NCI-H1092 (cell line): ENCODE measurements at places on chromosomes 13 and 19.

- DNase-seq: no peak
Measured at GRCh38 chr19:17540174-17540573, 15.3 kb upstream of the COLGALT1 start.

GRCh38 chr19:31313291-31314030, 35.8 kb downstream of the TSHZ3 start:
- no peak for DNase-seq

DNA sequence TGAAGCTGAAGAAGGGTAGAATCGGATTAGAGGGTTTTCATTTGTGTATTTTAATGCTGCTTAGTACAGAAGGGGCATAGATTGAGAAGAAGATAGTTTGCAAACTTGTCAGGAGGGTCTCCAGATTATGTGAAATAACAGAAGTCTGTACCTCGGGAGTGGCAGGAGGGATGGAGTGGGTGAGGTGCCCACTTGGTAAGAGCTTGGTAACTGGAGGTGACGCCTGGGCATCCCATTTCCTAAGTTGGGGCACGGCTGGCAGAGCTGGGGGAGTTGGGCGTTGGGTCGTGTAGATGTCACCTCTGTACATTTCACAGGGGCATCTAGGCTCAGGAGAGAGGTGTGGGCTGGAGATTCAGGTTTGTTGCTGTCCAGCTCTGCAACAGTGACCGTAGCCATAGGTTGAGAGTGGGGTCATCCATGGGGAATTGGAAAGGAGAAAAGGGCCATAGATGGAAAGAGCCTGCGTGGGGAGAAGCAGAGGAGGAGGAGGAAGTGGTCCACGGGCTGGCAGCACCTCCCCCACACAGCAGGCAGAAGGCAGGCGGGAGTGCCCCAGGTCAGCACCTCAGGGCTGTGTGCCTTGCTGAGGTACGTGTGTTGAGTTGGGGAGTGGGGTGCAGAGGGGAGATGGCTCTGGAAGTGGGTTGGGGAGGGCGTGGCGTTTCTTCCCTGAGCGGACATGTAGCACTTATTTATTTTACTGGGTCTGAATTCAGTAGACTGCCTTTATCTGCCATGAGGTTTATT, 31.2 kb downstream of the MPHOSPH8 start:
- no peak for DNase-seq

DNA sequence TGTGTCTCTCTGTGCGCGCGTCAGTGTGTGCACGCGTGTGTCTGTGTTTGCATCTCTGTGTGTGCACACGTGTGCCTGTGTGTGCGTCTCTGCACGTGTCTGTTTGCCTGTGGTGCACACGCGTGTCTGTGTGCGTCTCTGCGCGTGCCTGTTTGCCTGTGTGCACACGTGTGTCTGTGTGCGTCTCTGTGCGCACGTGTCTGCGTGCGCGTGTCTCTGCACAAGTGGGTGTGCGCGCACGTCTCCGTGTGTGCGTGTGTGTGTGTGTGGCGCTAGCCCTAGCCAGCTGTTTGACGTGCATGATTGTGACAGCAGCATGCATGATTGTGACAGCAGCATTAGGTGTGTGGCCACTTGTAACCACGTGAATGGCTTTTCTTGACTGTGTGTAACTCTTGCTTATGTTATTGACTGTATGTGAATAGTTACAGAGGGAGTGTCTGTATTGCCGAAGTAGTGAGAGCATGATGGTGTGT, 31.1 kb downstream of the ZNF146 start:
- no peak for DNase-seq
